CD4-positive, alpha-beta T cell (primary cell): ENCODE measurements at places on chromosomes 16 and 17.

DNA sequence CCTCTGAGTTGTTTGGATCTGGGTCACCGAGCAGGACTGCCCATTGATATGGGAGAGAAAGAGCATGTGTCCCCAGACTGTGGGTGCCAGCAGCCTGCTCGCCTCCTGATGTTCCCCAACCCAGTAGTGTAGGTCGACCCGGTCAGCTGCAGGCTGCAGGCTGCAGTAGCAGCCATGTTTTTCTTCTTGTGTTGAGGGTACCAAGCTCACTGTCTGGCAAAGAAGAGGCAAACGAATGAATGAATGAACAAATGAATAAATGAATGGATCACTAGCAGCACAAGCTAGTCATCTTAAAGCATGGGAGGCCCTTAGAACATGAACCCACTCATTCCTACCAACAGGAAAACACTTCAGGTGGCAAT is 293.2 kb downstream of the SOX9 start:
- DNase-seq, result no peak

DNA sequence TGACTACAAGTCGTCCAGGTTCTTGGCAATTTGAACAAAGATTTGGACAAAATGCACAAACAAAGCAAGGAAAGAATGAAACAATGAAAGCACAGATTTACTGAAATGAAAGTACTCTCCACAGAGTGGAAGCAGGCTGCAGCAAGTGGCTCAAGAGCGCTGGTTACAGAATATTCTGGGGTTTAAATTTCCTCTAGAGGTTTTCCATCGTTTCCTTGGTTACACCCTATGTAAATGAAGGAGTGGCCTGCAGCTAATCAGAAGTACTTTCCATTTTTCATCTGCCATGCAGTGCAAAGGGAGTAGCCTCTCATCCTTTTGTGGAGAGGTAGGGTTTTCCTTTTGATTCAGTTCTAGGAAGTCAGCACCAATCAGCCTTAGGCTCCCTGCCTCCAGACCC is 11.8 kb downstream of the STXBP4 start:
- no peak for DNase-seq

DNA sequence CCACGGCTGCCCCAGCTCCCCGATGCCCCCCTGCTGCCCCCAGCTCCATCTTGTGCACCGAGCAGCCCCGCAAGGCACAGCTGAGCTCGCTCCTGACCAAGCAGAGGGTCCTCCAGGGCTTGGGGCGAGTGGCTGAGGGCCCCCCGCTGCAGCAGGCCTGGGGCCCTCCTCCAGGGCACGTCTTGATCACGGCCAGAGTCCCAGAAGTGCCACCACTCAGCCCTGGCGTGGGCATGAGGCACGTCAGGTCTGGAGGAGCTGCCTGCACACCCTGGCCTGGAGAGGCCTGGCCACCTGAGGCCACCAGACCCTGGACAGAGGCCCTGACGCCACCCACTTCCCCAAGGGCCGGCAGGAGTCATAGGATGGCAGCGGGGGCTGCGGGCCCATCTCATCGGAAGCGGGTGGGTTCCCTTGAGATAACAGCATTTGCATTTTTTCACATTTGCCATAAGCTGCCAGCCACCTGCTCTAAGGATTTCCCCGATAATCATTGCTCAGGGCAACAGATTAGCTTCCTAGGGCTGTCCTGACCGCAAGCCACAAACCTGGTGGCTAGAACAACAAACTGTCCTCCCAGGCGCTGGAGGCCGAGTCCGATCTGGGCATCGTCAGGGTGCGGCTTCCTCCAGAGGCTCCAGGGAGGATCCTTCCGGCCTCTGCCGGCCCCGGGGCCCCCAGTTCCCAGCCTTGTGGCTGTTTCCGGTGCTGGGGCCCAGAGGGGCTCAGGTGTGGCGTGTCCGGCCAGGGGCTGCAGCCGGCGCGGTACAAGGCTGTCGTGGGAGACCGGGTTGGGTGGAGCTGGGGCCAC is 23.9 kb upstream of the C1QTNF8 start:
- DNase-seq, result no peak

DNA sequence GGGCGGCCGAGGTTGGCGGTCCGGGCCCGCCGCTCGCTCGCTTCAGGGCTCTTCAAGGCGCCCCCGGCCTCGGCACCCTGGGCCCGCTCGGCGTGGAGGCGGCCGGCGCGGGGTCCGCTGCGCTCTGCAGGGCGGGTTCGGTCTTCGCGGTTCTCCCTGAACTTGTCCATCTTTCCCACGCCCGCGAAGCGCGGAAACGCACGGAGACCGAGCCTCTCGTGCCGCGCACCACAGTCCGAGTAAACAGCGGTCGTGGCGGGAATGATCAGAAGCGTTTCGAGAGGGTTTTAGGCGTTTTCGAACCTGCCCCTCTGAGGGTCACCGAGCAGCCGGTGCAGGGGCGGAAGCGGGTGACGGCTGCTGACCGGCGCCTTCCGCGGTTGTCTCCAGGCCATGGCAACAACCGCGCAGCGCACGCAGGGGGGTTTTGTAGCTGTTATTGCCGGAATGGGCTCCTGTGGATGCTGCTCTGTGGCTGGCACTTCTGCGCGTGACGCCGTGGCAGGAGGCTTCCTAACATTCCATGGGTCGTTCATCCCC is 414 bp downstream of the NARF start:
- DNase-seq, result no peak

GRCh38 chr16:2042171-2042985 is 5.3 kb downstream of the NTHL1 start:
- no peak for DNase-seq
